Right cardiac atrium (tissue), 5 donors: ENCODE measurements at places on chromosomes 16 and 17. TPM values are rescaled to one million over a fixed set of nuclear protein-coding genes. Genes with fewer than 3 reads are reported as not detected.

Gene FOXL1
- 1.7 TPM for total RNA-seq

Gene KRT40
- not detected for total RNA-seq

Gene FNDC8
- not detected for total RNA-seq

Gene NOG
- 0.14 TPM for total RNA-seq

Gene AOC2
- total RNA-seq = 0.67 TPM

Gene ACAP1
- 26.4 TPM for total RNA-seq

Gene TBC1D3C
- not detected for total RNA-seq
